ENCODE measurements at places on chromosomes 11 and 22. TPM values are rescaled to one million over a fixed set of nuclear protein-coding genes. Genes with fewer than 3 reads are reported as not detected.

DNA sequence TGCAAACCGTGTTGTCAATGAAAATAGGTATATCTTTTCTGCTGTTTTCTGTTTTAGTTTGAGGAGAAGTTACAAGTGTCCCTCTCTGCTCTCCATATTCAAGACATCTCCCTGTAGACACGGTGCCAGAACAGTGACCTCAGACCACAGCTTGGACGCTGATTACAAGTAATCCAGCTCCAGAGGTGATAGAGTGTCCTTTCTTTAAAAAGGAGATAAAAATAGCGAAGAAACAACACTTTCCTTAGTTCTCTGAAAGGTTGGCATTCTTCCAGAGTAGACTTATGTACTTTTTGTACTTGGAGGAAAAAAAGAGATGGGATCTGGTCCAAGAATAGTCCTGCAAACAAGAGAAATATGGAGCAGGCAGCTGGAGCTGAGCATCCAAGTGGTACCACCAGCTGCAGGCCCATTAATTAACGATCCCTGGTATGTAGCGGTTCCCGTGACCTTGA, 43.0 kb upstream of the WT1 start:
- no peaks in the 10 kb centered on the region for H3K27me3 ChIP-seq
- H3K4me1 ChIP-seq, result no peaks in the 10 kb centered on the region
- H3K27ac ChIP-seq, result no peak overlapping the region

The NLRP14 gene
- total RNA-seq, result 0.21 TPM

GRCh38 chr11:126476266-126476924, 120.9 kb downstream of the ST3GAL4 start:
- peaks cover 12% of the 10 kb centered on the region for H3K4me1 ChIP-seq
- H3K4me3 ChIP-seq, result no peak overlapping the region
- H3K27me3 ChIP-seq, result no peaks in the 10 kb centered on the region
- DNase-seq, result no peak
- no peak overlapping the region for H3K27ac ChIP-seq
- no peaks in the 10 kb centered on the region for H3K36me3 ChIP-seq

DNA sequence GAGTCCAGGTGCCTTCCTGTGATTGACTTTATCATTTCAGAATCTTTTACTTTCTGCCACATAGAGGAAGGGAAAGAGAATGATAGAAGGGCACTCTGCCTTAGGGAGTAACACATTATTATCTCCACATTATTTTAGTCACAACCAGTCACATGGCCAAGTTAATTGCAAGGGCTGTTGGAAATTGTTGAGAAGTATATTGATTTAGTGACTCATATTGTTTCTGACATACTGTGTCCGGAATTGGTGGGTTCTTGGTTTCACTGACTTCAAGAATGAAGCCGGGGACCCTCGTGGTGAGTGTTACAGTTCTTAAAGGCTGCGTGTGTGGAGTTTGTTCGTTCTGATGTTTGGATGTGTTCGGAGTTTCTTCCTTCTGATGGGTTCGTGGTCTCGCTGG, 8.7 kb downstream of the OR51B4 start:
- no peak overlapping the region for H3K27ac ChIP-seq
- no peak overlapping the region for H3K4me3 ChIP-seq
- H3K36me3 ChIP-seq, result no peaks in the 10 kb centered on the region

- H3K4me1 ChIP-seq, result peaks cover 15% of the 10 kb centered on the region
- H3K27me3 ChIP-seq, result no peaks in the 10 kb centered on the region
- H3K27ac ChIP-seq, result no peak overlapping the region
- H3K4me3 ChIP-seq, result no peak overlapping the region
- no peak for DNase-seq
Observed at GRCh38 chr11:74205181-74205580, 34.1 kb downstream of the PPME1 start.

The BIK gene
- 1.4 TPM for total RNA-seq

The ZNRF3 gene
- 2.3 TPM for total RNA-seq

DNA sequence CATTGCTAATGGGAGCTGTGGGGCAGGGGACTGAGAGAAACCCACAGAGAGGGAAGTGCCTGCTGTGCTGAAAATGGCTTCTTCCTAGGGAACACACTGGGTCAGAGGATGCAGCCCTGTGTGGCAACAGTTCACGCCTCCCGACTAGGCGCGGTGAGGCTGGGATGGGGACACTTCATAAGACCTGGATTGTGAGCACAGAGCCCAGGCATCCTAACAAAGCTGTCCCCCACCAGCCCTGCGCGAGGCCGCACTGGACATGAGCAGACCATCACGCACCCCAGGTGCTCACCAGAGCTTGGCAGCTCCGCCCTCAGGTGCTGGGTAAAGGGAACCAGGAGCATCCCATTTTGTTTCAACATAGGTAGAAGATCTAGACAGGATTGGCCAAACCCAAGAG, 1.8 kb upstream of the KRTAP5-4 start:
- H3K4me1 ChIP-seq, result peaks cover 5% of the 10 kb centered on the region
- DNase-seq, result no peak
- H3K4me3 ChIP-seq, result no peak overlapping the region
- H3K27me3 ChIP-seq, result peaks cover 5% of the 10 kb centered on the region
- H3K27ac ChIP-seq, result no peak overlapping the region
- no peaks in the 10 kb centered on the region for H3K36me3 ChIP-seq

- H3K27ac ChIP-seq, result peak within 1 kb of the TSS; percentile 87
- H3K4me3 ChIP-seq, result peak within 1 kb of the TSS; percentile 81
- H3K27me3 ChIP-seq, result no peaks in the 10 kb centered on the region
- DNase-seq, result peak; percentile 86
Observed at GRCh38 chr11:68841718-68842426, at the start of gene CPT1A. CPT1A (minus strand) TSS chr11:68841916; CDS start chr11:68815474, 26,442 bp downstream.

The CTTN gene
- 41.1 TPM for total RNA-seq

GRCh38 chr11:63847363-63847762, 8.5 kb downstream of the MARK2 start:
- DNase-seq, result no peak
- H3K27me3 ChIP-seq, result no peaks in the 10 kb centered on the region
- peaks cover 75% of the 10 kb centered on the region for H3K4me1 ChIP-seq
- no peak overlapping the region for H3K4me3 ChIP-seq
- H3K36me3 ChIP-seq, result peaks cover 31% of the 10 kb centered on the region
- no peak overlapping the region for H3K27ac ChIP-seq

DNA sequence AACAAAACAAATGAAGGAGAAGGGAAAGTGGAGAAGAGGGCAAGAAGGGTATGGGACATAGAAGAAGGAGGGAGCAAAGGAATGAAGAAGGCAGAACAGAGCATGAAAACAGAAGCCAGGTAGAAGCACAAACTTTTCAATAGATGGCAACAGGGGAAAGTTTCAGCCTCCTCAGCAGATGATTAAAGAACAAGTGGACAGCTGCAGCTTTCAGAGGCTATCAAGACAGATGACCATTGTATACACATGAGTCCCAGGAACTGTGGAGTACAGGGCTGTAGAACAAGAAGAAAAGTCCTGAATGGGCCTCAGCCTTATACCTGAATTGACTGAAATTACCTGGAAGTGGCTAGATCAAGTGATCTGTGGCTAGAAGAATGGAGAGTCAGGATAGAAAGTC, 62.0 kb upstream of the FIBIN start:
- H3K36me3 ChIP-seq, result no peaks in the 10 kb centered on the region
- H3K4me1 ChIP-seq, result no peaks in the 10 kb centered on the region
- H3K27ac ChIP-seq, result no peak overlapping the region
- no peaks in the 10 kb centered on the region for H3K27me3 ChIP-seq
- H3K4me3 ChIP-seq, result no peak overlapping the region

DNA sequence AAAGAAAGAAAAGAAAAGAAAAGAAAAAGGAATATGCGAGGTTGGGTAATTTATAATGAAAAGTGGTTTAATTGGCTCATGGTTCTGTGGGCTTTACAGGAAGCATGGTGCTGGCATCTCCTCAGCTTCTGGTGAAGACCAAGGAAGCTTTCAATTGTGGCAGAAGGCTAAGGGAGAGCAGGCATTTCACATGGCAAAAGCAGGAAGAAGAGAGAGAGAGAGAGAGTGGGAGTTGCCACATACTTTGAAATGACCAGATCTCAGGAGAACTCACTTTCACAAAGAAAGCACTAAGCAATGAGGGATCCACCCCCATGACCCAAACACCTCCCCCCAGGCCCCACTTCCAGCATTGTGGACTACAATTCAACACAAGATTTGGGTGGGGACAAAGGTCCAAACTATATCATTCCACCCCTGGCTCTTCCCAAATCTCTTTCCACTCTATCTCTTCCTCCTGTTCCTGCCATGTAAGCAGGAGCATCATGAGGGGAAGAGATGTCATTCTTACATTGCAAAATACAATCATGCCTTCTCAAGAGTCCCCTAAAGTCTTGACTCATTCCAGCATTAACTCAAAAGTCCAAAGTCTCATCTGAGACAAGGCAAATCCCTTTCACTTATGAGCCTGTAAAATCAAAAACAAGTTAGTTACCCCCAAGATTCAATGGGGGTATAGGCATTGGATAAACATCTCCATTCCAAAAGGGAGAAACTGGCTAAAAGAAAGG, 38.9 kb downstream of the LINC01488 start:
- no peaks in the 10 kb centered on the region for H3K27me3 ChIP-seq
- H3K36me3 ChIP-seq, result peaks cover 2% of the 10 kb centered on the region
- H3K27ac ChIP-seq, result no peak overlapping the region
- DNase-seq, result no peak
- no peak overlapping the region for H3K4me3 ChIP-seq

- peak overlapping the region; percentile 34 for H3K27ac ChIP-seq
- peaks cover 60% of the 10 kb centered on the region for H3K36me3 ChIP-seq
- peaks cover 28% of the 10 kb centered on the region for H3K4me1 ChIP-seq
- H3K27me3 ChIP-seq, result no peaks in the 10 kb centered on the region
- DNase-seq, result peak; percentile 34
Observed at GRCh38 chr11:47236482-47236881, 12.1 kb downstream of the ACP2 start.
